ENCODE measurements at places on chromosomes 5 and 9. TPM values are rescaled to one million over a fixed set of nuclear protein-coding genes. Genes with fewer than 3 reads are reported as not detected.

DNA sequence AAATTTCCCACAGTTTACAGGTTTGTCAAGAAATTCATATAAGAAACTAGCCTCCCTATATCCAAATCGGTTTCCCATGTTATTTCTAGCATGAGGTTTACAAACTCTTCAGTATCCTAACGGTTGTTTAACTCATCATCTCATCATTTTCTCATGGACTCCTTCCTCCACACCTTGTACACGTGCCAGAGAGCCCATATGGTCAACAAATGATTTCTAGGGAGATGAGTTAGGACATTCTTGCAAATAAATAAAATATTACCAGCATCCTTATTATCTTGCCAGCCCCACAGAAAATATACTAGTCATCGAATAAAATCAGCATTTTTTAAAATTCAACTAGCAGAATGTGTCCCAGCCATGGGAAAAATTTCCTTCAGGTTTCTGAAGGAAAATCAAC is 285.2 kb downstream of the EBF1 start:
- no peaks in the 10 kb centered on the region for H3K27me3 ChIP-seq
- no peak for DNase-seq
- H3K36me3 ChIP-seq = no peaks in the 10 kb centered on the region
- H3K27ac ChIP-seq = no peak overlapping the region

DNA sequence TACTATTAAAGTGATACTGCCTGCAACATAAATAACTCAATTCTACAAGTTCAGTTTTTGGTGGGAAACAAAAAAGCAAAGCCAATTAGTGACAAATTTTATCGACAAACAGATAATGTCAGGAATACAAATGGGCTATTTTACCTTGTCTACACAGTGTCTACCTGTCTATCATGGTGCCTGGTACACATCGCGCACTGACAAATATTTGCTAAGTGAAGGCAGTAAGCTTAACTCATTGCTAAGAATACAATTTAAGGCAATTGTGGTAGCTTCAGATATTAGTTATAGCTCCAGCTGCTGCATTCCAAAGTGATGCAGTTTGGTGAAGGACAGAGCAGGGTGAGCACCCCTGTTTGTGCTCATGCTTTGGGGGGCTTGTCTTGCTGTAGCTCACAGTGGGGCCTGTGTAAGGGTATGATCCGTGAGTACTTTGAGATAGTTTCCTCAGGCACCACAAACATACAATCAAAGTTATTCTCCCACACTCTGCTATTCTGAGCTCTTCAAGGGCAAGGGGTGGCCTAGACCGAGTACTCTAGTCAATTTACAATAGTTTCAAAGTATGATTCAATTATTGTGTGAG is 24.7 kb downstream of the ELL2 start:
- DNase-seq = no peak
- peaks cover 5% of the 10 kb centered on the region for H3K36me3 ChIP-seq
- no peak overlapping the region for H3K27ac ChIP-seq
- no peaks in the 10 kb centered on the region for H3K27me3 ChIP-seq
- no peaks in the 10 kb centered on the region for H3K4me1 ChIP-seq

GRCh38 chr5:146007270-146007669 is 70.9 kb downstream of the SH3RF2 start:
- no peaks in the 10 kb centered on the region for H3K36me3 ChIP-seq
- H3K27ac ChIP-seq = no peak overlapping the region
- H3K27me3 ChIP-seq = no peaks in the 10 kb centered on the region
- no peaks in the 10 kb centered on the region for H3K4me1 ChIP-seq

DNA sequence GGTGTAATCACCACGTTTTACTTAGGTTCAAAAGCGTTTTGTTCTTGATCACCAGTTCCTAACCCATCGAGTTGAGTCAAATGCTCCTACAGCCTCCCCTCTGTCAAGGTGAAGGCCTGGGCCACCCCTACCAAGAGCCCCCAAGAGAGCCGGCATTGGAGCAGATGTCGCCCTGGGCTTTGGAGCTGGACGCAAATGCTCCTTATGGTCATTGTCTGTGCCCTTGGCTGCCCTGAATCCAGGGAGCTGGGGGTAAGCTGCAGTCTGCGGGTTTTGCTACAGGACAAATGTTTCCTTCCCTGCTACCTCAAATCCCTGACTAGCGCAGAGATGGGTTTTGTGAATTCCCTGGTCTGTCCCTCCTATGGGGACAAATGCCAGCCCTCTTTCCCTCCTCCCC is 4.9 kb downstream of the RNF183 start:
- H3K4me3 ChIP-seq = no peak overlapping the region
- H3K4me1 ChIP-seq = no peaks in the 10 kb centered on the region
- peaks cover 6% of the 10 kb centered on the region for H3K36me3 ChIP-seq
- H3K27ac ChIP-seq = no peak overlapping the region
- no peak for DNase-seq
- no peaks in the 10 kb centered on the region for H3K27me3 ChIP-seq

Gene SPATA31D4
- not detected for total RNA-seq

Data from lung (tissue), 17 donors.